ENCODE measurements at places on chromosomes 7 and 10. TPM values are rescaled to one million over a fixed set of nuclear protein-coding genes. Genes with fewer than 3 reads are reported as not detected.

WNT8B gene
- total RNA-seq: not detected

MIOS gene
- 33.3 TPM for total RNA-seq

FEZF1 gene
- total RNA-seq: not detected

DNA sequence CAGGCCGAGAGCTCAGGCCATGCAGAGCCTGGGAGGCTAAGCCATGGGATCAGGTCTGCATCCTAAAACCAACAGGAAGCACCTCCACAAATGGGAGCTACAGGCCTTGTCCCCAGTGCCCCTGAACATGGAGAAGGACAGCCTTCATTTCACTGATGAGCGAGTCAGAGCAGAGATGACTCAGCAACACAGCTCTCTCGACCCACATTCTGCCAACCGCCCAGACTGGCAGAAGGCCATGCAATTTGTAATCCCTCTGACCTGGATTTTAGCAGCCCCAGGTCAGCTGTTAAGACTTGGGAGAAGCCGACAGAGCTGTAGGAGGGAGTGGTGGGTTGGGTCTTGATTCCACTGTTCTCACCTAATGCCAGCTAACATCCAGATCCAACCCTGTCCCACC, 25.5 kb downstream of the VOPP1 start:
- DNase-seq: peak; percentile 85

LRRC17 gene
- 8.3 TPM for total RNA-seq

MOSPD3 gene
- total RNA-seq: 11.0 TPM

GRCh38 chr10:107442035-107442505, 277.6 kb upstream of the SORCS1 start:
- DNase-seq: no peak

DNA sequence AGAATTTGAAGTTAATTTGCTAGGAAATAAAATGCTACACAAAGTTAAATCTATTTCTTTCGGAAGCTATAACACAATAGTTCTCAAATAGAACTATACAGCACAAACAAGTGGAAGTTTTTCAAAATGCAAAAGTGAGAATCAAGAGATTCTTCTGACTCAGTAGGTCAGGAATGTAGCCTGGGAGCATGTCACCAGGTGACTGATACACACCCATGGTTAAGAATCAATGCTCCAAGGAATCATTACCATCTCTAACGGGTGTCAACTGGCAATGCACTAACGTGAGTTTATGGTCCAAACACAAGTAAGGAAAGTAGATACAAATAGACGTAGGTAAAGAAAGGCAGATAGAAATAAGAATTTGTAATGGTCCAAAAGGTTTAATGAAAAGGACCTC, 170.5 kb downstream of the SRPK2 start:
- DNase-seq: no peak

- DNase-seq: no peak
These were observed 7.7 kb downstream of the NPC1L1 start for GRCh38 chr7:44533301-44534055.

ANKRD1 gene
- 29.8 TPM for total RNA-seq

GRID1 gene
- total RNA-seq: not detected

DNA sequence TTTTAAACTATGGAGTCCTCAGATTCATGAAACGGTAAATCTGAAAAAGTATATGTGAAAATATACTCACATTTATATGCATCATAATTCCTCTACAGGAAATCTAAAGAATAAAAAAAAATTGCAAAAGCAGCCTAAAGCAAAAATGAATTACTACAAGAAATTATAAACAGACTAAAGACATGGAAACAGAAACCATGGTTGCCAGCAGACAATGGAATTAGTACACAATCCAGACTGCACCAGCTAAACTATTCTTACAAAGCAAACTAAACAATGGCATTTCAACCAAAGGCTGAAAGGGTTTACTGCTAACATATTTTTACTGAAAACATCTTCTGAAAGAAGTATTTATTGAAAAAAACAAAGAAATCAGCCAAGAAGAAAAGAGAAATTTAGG, 51.6 kb downstream of the COL28A1 start:
- no peak for DNase-seq

GRCh38 chr10:51082857-51083256, 8.6 kb downstream of the PRKG1 start:
- DNase-seq: no peak

CNPY1 gene
- total RNA-seq: not detected

GRCh38 chr10:29030900-29031299, 258.0 kb upstream of the LYZL1 start:
- no peak for DNase-seq

GNG11 gene
- total RNA-seq: 29.0 TPM

PSMC2 gene
- total RNA-seq: 242 TPM

- DNase-seq: no peak
These were observed 678.3 kb upstream of the C7orf33 start for GRCh38 chr7:147912291-147912690.

GRCh38 chr7:147894271-147894670, 696.3 kb upstream of the C7orf33 start:
- DNase-seq: no peak

TMEM196 gene
- total RNA-seq: not detected

DNA sequence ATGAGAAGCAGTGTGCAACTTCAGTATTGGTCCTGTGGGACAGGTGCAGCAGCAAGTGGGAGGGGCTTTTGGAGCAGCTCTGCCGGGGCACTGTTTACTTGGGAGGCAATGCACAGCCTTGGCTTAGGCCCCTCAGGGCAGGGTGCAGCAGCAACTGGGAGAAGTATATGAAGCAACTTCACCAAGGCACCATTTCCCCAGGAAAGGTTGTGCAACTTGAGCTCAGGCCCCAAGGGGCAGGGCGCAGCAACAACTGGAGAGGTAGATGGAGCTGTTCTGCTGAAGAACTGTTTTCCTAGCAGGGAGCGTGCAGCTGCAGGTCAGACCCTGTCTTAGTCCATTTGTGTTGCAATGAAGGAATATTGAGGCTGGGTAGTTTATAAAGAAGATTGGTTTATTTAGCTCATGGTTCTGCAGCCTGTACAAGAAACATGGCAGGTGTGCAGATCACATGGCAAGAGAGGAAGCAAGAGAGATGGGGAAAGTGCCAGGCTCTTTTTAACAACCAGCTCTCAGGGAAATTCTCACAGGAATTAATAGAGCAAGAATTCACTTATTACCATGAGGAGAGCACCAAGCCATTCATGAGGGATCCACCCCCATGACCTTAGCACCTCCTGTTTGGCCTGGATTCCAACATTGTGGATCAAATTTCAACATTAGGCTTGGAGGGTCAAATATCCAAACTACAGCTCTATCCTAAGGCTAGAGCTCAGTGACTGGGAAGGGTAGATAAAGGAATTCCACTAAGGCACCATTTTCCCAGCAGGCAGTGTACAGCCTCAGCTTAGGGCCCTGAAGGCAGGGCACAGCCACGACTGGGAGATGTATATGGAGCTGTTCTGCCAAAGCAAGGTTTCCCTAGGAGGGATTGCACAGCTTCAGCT, 10.9 kb downstream of the GPR141 start:
- DNase-seq: no peak

DNA sequence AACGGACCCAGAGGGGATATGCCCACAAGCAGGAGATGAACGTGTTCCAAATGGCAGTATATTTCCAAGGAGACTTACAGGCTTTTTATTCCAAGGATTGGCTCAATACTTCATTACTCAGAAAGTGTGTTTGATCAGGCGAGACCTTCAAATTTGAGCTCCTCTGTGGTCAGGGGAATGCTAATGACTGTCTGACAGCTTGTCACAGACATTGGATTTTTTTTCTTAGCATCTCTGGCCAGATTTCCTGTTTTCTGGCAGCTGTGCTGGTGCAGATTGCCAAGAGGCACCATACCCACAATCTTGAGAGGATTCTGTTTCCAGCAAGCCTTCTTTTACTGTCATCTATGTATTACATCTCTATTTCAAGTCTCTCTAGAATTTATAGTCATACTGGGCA, 93.8 kb downstream of the C1GALT1 start:
- no peak for DNase-seq

DNA sequence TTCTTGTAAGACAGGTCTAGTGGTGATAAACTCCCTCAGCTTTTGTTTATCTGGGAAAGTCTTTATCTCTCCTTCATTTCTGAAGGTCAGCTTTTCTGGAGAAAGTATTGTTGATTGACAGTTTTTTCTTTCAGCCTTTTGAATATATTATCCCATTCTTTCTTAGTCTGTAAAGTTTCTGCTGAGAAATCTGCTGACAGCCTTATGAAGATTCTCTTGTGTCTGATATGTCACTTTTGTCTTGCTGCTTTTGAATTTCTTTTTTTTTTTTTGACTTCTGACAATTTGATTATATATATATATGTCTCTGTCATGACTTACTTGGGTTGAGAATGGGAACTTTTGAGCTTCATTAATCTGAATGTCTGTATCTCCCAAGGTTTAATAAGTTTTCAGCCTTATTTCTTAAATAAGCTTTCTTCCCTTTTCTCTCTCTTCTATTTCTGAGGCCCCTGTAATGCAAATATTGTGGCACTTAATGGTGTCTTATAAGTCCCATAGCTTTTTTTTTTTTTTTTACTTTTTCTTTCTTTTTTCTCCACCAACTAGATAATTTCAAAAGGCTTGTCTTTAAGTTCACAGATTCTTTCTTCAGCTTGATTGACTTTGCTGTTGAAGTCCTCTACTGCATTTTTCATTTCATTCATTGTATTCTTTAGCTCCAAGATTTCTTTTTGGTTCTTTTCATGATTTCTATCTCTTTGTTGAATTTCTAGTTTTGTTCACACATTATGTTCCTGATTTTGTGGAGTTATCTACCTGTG, 81.4 kb upstream of the IL6 start:
- no peak for DNase-seq

PIP gene
- not detected for total RNA-seq

- DNase-seq: no peak
These were observed 32.1 kb upstream of the ADO start for GRCh38 chr10:62772186-62772974.

TMEM229A gene
- total RNA-seq: not detected

DNA sequence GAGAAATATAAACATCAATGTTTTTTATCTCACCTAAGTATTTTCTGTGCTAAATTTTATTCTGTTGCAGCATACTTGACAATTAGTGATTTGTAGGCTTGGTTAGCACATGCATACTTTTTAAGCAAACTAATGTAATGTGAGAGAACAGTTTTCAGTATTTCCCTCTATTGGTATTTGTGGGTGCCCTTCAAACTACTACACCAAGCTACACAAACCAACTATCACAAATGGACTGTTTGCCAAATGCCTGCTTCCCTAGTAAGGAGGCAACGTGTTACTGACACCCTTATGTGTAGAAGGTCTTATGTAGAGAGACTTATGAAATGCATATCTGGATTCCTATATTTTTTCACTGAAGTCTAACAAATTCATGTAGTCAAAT, 98.4 kb upstream of the FZD1 start:
- DNase-seq: no peak

SKAP2 gene
- total RNA-seq: 16.4 TPM

DNA sequence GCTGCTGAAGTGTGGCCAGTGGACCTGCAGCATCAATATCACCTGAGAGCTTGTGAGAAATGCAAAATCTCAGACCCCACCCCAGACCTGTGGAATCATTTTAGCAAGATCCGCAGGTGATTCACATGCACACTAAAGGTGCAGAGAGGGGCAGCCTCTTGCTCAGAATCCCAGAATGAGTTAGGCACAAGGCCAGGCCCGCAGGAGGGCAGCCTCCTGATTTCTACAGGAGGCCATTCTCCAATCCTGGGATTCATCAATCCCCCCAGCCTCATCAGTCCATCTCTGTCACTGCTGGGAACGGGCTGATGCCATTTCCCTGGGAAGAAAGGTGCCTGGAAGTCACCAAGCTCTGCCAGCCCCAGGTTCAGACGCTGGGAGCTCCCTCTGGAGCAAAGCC, 63.0 kb upstream of the GPR26 start:
- no peak for DNase-seq

- peak; percentile 54 for DNase-seq
These were observed at the start of gene SLC16A9 for GRCh38 chr10:59709395-59710125. Gene SLC16A9 (minus strand): TSS chr10:59709850. CDS start chr10:59684291, 25,559 bp downstream.

- no peak for DNase-seq
These were observed 1307.7 kb upstream of the LRRTM3 start for GRCh38 chr10:65618126-65618525.

CNTNAP2 gene
- total RNA-seq: not detected

XRCC2 gene
- 6.8 TPM for total RNA-seq
